ENCODE measurements at places on chromosomes 2 and 18.

DNA sequence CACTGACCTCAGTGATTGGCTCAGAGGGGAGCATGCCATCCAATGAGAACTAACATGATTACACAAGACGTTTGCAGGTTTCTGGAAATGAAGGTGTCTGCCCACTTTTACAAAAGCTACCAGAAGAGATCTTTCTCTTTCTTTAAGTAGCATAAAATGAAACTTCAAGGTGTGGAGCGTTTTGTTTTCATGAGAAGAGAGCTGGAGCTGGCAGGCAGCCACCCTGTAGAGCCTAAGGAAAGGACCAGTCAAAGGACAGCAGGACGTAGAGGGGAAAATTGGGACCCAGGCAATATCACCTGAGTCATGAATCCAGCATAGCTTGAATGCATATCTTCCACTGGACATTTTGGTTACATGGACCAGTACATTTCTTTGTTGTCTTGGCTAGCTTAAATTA is 331.0 kb downstream of the EPHA4 start:
- no peak for DNase-seq

GRCh38 chr2:163859951-163860350 is 124.1 kb upstream of the FIGN start:
- no peak for DNase-seq

DNA sequence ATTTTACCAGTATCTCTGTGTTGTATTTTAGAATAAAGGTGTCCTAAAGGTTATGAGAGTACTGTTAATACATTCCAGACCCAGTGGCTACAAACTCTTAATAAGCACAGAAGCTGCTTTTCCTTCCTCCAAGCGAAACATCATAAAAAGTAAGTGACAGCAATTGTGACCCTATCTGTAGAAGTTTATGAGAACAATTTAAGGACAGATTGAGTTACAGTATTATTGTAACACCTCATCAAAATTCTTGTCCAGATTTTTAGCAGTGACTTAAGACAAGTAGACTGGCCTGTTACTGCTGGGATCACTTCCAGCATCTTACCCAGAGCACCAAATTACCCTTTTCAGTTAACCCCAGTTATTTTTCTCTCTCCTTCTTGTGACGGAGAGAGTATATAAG is 154.6 kb downstream of the ERBB4 start:
- DNase-seq: no peak

DNA sequence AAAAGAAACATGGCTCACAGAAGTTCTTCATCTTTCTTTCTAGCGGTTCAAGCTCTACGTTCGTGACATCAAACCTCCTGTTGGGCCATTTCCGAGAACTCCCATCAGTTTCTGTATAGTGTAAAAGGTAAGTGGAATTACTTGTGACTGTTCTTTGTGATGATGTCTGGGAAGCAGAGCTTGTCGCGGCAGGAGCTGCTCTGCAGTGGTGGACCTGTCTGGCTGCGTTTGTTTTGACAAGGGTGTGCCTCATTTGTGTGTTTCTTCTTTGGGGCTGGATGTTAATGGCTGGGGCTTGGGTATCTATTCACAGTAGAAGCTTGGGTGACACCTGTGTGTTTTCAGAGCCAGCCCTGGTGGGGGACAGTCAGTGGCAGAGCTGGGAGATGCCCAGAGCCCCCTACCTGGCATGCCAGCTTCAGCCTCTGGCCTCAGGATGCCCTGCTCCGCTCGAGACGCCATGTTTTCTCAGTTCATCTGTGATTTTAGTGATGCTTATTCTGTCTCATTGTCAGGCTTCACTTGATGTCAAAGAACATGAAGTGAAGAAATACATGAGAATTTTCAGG is 59.6 kb downstream of the LDLRAD4 start:
- no peak for DNase-seq

DNA sequence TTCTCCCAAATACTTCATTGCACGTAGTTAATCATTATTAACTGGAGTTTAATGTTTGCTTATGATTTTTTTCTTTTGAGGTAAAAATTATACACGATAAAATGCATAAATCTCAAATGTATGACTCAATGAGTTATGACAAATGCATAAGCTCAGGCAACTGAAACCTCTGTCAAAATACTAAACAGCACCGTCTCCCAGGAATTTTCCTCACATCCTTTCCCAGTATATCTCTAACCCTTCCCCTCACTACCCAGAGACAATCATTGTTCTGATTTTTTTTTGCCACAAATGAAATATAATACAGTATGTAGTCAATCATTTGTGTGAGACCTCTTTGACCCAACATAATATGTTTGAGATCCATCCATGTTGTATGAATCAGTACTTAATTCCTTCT is 606.5 kb downstream of the CPS1 start:
- DNase-seq: no peak

- DNase-seq: no peak
These were observed 8.0 kb upstream of the GPR75 start for GRCh38 chr2:53867773-53868172.

- no peak for DNase-seq
These were observed 114.9 kb downstream of the PDCL3 start for GRCh38 chr2:100677611-100678185.

GRCh38 chr2:96207774-96208142 is 869 bp downstream of the STARD7 start:
- DNase-seq: no peak

- DNase-seq: no peak
These were observed 784.6 kb upstream of the ZEB2 start for GRCh38 chr2:145304501-145304900.

DNA sequence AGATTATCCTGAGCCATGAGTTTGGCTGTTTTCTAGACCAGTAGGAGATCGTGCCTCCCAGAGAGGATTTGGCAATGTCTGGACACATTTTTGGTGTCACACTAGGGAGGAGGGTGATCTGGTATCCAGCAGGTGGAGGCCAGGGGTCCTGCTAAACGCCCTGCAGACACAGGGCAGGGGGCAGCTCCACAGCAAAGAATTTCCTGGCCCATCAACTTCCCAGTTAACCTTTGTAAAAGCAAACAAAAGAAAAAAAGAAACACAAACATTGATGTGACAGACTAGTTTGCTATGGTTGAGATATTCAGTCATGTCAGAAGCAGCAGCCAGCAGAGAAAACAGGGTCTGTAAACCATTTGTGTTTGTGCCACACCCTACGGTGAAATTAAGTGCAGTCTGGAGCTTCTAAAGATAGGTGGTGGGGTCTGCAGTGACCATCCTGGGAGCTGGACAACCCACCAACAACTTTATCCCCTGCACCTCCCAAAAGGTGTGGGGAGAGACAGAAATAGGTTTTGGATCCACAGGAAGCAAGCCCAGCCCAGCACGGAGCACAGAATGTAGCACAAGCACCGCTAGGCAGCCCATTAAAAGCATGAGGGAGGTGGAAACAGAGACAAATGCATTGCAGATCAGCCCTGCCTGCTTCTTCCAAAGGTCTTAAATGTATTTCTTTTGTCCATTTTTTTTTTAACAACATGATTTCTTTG is 232.5 kb downstream of the MYT1L start:
- no peak for DNase-seq

GRCh38 chr2:46074501-46074900 is 222.7 kb upstream of the EPAS1 start:
- DNase-seq: no peak
